ENCODE measurements at places on chromosomes 16 and 17.

GRCh38 chr17:11954936-11955335 lies 42.3 kb downstream of the ZNF18 start:
- DNase-seq = no peak

- no peak for DNase-seq
Observed at GRCh38 chr16:67563708-67564468, 1.6 kb downstream of the CTCF start.

- no peak for DNase-seq
Observed at GRCh38 chr16:72300892-72301291, 128.9 kb upstream of the PMFBP1 start.

DNA sequence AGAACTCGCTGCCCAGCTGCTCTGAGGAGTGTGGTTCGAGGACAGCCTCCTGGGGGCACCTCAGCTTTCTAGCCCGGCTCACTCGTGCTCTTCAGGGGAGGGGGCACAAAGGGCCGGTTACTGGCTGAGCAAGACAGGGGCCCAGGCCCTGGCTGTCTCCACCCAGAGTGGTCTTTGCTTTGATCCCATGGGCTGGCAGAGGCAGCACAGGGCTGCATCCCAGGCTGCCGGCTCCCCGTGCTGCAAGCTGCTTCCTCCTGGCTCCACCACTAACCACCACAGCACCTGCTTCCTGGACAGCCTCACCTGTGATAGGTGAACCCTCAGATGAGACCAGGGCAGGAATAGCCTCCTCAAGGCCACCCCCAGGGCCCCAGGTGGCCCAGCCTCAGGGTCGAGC lies 6.8 kb downstream of the SPPL2C start:
- no peak for DNase-seq

DNA sequence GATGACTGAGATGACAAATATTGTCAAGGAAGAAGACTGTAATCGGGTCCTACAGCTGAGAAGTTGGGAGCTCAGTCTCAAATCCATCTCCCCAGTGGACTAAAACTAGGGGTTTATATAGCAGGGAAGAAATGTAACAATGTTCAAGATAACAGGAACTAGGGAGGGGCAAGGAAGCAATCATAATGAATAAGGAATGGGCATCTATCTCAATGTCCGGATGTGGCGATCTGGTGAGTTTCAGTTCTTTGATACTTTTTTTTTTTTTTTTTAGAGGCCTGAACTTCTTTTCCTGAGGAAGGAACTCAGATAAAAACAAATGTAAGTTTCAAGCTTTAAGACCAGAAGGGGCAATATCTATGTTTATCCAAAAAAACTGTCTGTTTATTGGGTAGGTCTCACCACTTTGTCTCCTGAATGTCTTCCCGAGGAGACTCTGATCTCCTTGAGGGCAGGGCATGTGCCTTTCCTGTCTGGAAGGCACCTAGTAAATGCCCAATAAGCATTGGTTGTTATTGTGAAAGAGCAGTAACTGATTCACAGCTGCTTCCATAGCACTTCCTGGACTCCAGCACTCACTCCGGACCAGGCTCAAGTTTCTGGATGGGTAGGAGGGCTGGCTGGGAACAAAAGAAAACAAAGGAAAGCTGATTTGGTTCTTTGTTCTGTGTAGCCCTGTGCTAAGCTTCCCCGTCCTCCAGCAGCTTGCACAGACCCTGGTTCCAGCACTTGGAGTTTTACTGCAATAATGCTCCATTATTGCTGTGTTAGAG lies 51.9 kb downstream of the MEOX1 start:
- no peak for DNase-seq

DNA sequence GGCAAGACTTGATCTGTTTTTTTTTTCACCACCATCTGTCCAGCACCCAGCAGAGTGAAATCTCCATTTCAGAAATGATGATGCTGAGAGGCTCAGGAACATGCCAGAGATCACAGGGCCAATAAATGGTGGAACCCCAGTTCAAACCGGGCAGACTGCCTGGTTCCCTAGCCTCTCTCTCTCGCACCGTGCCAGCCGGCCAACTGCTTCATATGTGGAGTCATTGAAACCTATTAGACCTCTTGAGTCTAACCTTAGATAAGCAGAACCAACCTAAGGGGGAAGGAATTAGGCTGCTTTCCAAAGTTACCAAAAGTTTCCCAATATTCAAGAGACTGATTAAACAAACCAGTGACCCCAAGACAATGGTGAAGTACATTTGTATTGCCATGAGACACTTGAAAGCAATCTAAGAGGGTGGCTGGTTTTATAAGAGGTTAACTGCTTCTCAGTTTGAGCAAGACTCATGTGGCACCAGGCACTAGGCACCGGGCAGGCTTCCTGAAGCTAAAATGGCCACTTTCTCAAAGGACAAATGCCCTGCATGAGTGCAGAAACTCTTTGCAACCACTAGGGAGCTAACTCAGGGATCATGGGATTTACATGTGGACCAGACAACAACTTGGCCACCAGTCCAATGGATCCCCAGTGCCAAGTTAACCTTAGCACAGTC lies 18.4 kb downstream of the TOX3 start:
- DNase-seq = no peak

- no peak for DNase-seq
Observed at GRCh38 chr17:32723310-32723955, 153.5 kb downstream of the MYO1D start.

- DNase-seq = no peak
Observed at GRCh38 chr17:30188211-30188939, 47.1 kb downstream of the SLC6A4 start.

DNA sequence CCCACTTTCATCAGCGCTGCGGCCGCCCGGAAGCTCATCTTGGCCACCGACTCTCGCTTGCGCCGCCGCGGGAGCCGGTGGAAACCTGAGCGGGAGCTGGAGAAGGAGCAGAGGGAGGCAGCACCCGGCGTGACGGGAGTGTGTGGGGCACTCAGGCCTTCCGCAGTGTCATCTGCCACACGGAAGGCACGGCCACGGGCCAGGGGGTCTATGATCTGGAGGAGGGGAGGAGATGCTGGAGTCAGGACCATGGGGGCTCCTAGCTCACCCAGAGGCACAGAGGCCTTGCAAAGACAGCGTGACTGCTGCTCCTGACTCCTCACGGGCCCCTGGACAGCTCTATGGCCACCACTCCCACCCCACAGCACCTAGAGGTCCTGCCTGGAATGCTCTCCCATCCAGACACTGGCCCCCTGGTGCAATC lies 9.4 kb downstream of the SNRNP25 start:
- no peak for DNase-seq

GRCh38 chr16:61946019-61946418 lies 90.2 kb downstream of the CDH8 start:
- DNase-seq = no peak

DNA sequence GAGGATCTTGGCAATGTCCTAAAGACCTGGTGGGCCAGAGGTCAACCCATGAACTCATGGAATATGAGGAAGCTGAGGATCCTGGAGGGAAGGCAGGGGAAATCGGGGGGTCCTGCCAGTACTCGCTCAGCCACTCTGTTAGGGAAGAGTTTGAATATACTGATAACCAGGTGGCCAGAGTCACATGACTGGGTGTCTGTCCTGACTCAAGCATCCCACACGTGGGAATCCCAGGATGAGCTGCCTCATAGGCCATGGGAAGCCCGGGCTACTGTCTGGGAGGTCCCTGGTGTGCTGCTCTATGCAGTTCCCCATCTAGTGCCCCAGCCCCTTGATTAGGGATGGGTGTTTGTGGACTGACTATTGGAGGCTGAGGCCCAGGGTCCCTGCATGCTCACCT lies 1.6 kb downstream of the EXOC3L1 start:
- no peak for DNase-seq

- DNase-seq = no peak
Observed at GRCh38 chr17:21019976-21020586, 22.7 kb downstream of the USP22 start.

DNA sequence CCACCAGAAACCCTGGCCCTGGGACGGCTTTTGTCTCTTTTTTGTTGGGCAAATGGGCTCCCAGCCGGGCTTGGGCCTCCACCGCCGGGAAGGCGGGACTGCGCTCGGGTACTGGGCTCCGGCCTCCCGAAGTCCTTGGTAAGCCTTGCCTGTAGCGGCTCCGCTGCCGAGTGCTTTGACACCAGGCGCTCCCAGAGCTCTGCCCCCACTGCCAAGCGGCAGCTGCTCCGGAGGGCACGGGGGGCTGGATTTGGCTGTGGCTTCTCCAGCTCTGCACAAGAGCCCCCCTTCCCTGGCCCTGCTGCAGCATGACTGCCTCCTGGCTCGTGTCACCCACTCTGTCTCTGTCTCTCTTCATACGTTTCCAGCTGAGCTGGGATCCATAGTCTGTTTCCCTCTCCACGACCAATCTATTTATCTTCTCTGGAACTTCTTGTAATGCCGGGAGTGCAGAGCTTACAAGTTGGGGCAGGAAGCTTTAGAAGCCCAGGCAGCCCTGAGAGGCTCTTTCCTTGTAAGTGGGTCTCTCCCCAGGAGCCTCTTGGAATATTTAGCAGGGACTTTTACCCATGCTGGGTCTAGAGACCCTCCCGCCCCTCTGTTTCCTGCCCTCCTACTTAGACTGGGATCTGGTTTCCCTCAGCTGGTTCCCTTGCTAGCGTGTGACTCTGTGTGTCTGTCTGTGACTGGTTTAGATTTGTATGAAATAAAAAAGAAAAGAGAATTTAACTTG lies 246.9 kb upstream of the GSE1 start:
- DNase-seq = no peak

- no peak for DNase-seq
Observed at GRCh38 chr16:10906914-10907756, 30.1 kb downstream of the CIITA start.

DNA sequence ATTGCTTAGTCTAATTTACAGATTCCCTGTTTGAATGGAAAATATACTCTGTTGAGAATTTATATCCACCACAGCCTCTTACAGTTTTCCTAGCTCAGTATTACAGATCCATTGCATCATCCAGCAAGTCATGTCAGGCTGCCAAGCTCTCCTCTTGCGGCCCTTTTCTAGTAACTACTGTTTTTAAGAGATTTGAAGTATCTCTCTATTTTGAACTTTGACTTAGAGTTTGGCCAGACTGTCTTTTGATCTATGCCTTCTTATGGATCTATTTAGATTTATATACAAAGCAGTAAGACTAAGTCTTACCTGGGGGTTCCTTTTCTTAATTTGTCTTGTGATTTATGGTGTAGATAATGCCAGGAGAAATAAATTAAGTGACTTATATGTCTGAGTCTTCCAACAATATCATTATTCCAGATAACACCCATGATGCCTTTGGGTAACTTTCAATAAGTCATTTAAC lies 53.1 kb upstream of the ABCC11 start:
- no peak for DNase-seq

- no peak for DNase-seq
Observed at GRCh38 chr17:35099908-35100307, 19.8 kb downstream of the RAD51D start.

DNA sequence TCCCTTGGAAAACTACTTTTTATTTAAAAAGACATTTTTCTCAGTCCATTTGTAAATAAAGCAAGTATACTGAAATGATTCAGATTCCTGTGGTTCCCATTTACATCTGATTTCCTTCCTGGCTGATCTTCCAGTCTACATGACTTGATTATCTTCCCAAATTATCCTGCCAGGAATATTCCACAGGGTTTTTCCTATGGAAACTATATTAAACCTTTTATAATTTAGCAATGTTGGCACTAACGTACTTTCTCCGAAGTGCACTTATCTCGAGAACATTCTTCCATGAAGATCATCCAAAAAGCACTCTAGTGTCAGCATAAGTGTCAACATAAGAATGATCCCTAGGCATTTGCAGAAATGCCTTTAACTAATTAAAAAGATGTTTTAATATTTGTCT lies 347.7 kb upstream of the KIF2B start:
- no peak for DNase-seq

GRCh38 chr17:8665684-8666083 lies 35.2 kb upstream of the MYH10 start:
- no peak for DNase-seq

DNA sequence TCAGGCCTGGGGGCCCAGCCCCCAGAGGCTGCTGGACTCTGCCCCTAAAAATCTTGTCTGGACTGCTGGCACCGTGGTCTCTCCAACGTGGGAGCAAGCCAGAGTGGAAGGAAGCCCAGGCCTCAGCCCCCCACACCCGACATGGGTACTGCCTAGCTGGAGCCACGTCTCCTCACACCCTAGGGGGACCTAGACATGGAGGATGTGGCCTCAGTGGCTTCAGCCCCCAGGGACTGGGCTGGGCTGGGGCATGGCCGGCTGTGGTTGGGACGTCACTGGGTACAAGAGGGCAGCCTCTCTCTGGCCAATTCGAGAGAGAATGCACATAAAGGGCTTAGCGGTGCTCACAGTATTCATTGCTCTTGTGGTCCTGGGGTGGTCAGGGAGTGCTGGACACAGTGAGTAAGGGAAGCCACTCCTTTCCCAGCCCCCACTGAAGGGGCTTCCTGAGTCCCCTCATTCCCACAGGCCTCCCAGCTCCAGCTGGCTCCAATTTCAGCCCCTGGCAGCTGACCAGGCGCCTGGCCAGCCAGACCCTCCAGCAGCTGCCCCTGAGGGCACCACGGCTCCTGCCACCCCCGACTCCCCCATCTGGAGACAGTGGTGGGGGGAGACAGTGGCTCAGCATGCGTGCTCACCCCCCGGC lies 1.1 kb downstream of the CDH15 start:
- no peak for DNase-seq

DNA sequence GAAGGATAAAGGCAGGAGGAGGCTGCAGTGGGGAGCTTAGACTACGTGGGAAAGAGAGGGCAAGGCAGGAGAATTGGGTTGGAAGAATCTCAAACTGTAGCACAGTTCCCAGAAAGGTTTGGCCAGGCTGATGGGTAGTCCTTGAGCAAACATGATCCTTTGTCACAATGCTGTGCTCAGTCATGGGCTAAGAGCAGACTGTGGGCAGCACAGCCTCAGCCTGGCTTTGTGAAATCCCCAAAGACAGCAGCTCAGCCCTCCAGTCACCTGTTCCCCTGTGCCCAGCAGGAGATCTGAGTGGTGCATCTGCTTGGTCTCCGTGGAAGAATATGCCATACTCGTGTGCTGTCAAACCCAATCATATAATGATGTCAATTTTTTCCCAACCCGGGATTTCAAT lies 10.6 kb upstream of the ENGASE start:
- no peak for DNase-seq

DNA sequence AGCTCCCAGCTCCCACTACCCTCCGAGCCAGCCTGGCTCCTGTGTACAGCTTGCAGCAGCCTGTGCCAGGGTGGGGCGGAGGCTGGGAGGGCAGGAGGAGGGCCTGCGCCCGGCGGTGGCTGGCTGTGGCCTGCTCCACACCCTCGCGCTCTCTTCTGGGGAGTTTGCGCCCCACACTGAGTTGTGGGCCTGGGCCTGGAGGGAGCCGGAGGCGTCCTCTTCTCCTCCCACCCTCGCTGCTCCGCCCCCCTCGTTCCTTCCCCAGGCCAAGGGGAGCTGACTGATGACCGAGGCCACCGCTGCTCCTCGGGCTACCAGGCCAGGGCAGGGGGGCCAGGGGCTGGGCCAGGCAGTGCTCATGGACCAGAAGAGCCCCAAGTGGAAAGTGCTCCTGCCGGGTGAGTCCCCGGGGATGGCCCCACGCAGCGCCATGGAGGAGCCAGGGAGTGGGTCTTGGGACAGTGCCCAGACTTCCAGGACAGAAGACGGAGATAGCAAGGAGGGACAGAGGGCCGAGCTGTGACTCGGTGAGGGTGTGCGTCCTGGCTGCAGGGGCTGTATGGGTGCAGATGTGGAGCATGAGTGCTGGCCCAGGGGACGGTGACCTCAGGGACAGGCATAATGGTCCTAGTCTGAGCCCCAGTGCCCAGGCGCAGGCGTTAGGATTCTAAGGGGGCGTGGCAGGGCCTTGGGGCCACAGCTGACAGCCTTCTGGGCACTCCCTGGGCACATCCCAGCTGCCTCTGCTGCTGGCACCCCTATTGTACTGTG lies 242.1 kb upstream of the GSE1 start:
- DNase-seq = no peak

Data from central memory CD8-positive, alpha-beta T cell (primary cell).